Vagina (tissue), 2 donors: ENCODE measurements at places on chromosomes 6 and 20. TPM values are rescaled to one million over a fixed set of nuclear protein-coding genes. Genes with fewer than 3 reads are reported as not detected.

DNA sequence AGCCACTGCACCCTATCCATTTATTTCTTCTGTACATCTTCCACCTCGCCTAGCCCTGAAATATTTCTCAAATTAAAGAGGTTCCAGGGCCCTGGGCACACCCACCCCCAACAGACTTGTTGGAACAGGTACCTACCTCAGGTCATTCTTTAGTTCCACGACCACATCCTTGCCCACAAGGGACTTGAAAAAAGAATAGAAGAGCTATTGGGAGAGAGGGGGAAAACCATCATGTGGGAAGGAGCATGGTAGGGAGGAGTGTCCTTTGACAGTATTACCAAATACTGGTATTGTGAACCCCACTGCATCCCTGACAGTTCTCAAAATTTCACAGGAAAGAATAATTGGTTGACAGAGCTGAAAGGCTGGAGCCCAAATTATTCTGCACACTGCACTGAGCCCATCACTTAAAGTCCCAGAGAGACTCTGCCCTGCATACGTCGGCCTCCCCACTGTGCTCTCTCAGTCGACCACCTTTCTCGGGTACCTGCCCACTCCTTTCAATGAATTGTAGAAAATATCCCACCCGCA, 762 bp downstream of the LSM2 start:
- H3K27ac ChIP-seq: peak overlapping the region; percentile 95
- H3K27me3 ChIP-seq: no peaks in the 10 kb centered on the region
- H3K4me1 ChIP-seq: peaks cover 20% of the 10 kb centered on the region
- H3K4me3 ChIP-seq: peak overlapping the region; percentile 56
- DNase-seq: no peak
- H3K36me3 ChIP-seq: peaks cover 11% of the 10 kb centered on the region

ULBP2 gene
- total RNA-seq: not detected

GRCh38 chr20:19761841-19762240, 3.8 kb downstream of the RIN2 start:
- peaks cover 39% of the 10 kb centered on the region for H3K4me1 ChIP-seq
- H3K27ac ChIP-seq: no peak overlapping the region
- DNase-seq: peak; percentile 12
- H3K4me3 ChIP-seq: no peak overlapping the region
- H3K27me3 ChIP-seq: no peaks in the 10 kb centered on the region
- no peaks in the 10 kb centered on the region for H3K36me3 ChIP-seq

GRCh38 chr20:36030149-36030548, 61.8 kb downstream of the CNBD2 start:
- no peaks in the 10 kb centered on the region for H3K36me3 ChIP-seq
- no peaks in the 10 kb centered on the region for H3K4me1 ChIP-seq
- DNase-seq: no peak
- no peaks in the 10 kb centered on the region for H3K27me3 ChIP-seq

FUT9 gene
- total RNA-seq: not detected
